ENCODE measurements at places on chromosomes 5 and 9.

GRCh38 chr5:56069652-56070226 lies 75.0 kb upstream of the IL6ST start:
- DNase-seq, result no peak

DNA sequence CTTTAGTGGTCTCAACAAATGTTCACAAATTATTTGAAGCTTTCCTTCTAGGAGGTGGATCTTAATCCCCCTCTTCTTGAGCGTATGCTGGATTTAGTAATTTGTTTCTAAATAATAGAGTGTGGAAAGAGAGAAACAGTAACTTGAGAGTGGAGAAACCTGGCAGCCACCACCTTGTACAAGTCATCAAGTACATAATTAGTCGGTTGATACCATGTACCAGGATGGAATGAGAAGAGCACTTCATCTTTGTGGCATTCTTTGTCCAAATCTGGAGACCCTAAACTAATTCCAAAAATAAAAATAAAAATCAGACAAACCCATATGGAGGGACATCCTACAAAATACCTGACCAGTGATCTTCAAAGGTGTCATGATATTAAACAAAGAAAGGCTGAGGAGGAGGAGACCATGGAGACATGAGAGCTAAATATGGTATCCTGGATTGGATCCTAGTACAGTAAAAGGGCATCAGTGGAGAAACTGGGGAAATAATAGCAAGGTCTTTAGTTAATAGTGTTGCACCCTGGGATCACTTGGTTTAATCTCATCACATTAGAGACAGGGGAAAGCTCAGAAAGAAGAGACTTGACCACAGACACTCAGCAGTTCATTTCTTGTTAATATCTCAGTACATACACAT lies 147.9 kb downstream of the ASTN2 start:
- no peak for DNase-seq

DNA sequence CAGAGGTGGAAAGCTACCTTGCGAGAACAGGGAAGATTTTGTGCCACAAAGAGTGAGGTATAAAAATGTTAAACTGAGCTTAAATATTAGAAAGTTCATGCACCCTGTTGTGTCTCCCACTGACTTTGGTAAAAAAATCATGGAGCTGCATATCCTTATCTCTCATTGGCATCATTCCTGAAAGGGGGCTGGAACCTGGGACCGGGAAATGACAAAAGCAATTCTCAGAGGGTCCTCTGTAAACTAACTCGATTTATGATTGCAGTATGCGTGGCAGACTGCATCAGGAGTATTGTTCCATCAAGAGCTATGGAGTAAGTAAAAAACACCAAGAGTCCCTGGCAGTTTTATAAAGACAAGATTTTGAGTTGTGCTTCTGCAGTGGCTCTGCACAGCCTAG lies 148.8 kb downstream of the DCP2 start:
- DNase-seq, result no peak

DNA sequence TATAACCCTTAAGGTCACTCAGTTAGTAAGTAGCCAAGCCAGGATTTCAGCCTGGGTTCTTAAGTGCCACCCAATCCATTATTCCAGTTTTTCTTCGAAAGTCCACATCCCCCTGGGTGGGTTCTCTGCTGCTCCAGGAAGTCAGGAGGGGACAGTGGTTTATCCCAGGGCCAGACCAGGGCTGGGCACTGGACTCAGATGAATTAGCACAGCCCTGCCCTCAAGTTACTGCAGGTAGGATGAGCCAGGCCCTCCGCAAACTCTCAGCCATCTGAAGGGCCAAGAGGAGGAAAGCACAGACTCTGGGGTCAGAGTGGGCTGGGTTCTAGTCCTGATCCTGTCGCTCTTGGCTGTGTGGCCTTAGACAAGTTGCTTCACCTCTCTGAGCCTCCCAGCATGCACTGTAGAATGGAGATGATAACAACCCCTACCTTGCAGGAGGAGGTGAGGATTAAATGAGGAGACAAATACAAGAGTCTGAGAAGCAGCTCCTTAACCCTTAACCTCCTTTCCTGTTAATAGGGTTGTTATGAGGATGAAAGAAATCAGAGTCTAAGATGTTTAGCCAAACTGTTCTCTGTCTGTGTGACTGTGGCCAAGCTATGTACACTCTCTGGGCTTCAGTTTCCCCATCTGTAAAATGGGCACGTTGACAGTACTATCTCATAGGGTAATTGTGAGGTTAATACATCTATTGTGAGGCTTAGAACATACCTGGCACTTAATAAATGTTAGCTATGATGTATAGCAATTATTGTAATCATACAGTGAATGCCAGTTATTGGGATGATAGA lies 6.8 kb upstream of the NEURL1B start:
- DNase-seq, result no peak

- DNase-seq, result no peak
These were observed 118.5 kb upstream of the CACNA1B start for GRCh38 chr9:137759117-137759516.

DNA sequence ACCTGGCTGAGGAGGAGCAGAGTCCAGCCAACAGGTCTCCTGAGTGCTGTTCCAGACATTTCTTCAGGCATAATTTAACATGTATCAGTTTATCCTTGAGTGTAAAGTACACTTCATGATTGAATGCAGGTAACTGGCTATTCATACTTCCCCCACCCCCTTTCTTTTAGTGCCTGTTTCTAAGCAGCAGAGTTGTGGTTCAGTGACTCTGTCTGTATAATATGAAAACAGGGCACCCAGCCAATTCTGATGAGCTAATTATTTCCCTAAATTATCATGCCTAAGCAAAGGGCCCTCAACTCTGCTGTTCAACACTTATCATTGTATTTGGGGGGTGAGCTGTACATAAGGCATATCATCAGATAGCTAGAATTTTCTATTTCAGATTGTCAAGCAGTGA lies 51.9 kb upstream of the ZSWIM6 start:
- no peak for DNase-seq

DNA sequence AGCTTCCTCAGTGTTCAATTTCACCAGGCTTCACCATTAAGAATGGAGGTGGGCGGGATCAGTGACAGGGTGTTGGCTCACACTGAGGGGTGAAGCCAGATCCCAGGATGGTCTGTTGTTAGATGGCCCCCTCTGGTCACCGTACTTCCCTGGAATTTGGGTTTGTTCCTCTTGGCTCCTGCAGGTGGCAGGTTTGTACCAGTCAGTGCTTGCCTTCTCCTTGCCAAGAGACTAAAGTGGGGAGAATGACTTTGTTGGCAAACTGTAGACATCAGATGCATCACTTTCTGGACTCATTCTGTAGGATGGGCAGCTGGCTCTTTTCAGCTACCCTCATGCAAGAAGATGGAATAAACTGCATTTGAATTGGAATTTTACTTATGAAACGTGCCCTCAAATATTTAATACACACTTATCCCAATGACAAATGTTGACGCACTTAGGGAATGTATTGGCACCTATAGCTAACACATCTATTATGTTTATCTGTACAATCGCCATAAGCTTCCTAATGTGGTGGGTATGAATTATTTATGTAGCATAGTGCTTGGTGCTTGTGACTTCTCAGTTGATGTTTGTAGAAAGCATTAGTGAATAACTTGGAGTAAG lies 31.4 kb upstream of the ANKRD55 start:
- DNase-seq, result no peak

DNA sequence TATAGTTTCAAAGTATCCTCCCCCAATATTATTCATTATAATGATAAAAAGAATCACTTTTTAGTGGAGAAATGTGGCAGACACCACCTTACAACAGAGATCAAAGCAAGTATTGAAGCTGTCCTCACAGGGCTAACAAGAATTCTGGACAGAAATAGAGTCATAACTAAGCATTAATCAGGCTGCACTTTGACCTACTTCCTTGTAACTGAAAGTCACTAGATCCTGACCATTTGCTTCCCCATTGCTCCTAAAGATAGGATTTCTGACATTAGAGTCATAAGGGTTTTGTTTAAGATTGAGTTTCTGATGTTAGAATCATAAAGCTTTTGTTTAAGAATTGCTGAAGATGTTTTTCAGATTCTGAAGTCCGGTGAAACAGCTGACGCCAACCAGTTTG lies 159.7 kb downstream of the ATP10B start:
- DNase-seq, result no peak

DNA sequence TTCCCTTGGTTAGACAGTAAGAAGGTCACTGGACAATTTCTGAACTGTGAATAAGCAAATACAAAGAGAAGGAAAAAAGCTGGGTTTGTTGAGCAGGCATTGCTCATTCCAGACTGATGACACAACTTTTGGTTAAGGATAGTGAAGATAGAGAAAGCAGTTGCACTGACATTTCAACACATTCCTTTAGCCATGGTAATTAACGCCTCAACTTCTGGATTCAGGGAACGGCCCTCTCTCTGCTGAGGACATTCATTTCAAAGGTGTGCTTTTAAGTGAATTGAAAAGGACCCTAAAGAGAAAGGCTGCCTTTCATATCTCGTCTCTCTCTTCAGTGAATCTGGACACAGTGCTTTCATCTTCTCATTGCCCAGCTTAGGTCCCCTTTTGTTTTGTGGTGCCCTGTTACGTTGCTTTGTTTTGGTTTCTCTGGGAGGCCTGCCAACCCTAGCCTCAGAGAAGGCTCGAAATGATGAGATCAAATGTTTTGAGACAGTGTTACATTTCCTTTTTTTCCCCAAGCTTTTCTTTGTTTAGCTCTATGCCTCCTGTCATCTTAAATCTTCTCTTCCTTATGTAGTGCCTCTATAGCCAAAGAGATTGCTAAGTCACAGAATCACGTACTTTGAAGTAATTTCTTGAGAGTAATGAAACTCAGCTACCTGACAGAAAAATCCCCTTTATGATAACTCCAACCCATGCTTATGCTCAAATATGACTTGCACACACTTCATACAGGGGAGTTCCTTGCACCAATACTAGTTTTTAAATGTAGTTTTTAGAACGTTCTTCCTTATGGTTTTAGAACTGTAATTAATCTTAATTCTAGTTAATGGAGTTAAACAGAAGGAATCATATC lies 94.4 kb upstream of the IFNE start:
- DNase-seq, result no peak

GRCh38 chr5:33474931-33475499 lies 34.2 kb downstream of the TARS1 start:
- no peak for DNase-seq

DNA sequence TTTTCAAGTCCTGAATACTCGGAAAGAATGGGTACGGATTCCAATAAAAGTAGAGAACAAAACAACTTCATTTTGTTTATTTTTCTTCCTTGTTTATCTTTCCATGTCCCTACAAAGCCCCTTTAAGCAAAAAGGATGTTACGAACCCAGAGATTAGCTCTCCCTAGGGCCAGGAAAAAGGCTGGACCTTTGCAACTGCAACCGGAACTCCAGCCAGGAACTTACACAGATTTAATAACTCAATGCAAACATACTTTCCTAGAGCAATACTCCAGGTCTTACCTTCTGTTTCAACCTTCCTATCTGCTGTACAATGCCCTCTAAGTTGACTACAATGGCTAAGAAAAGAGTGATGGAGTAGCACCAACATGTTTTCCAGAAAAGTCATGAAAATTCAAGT lies 7.0 kb downstream of the DENND1A start:
- DNase-seq, result no peak

DNA sequence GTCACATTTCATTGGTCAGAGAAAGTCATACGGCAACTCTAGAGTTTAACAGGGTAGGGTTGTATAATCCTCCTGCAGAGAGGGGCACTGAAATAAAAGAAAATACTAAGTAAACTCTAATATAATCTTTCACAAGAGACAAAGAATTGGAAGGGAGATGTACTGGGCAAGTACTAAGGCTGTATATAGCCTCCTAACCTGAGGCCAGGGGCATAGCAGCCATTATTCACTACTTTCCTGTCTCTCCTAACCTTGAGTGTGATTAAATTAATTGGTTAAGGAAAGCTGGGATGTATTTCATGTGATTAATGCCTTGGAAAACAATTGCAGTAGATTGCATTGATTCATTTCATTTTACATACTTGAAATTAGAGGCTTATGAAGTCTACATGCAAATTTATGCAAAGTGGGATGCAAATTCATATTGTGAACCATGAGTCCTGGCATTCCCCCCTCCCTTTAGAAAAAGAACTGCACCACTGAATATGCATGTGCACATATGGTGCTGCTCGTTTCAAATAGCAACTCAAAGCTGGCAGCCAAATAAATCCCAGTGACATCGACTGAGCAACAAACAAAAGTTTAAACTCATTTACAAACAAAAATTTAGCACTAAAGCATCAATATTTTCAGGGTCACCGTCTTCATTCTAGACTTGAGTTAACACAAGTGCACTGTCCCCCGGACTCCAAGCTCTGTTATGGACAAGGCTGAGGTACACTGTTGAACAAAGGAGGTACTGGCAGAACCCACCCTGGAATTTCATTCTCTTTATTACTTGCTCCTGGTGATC lies 70.0 kb downstream of the DMAC1 start:
- DNase-seq, result no peak
